ENCODE measurements at places on chromosomes 3 and 15.
A peak's percentile ranks its signal among the peaks of the same experiment; 100 is the strongest.

DNA sequence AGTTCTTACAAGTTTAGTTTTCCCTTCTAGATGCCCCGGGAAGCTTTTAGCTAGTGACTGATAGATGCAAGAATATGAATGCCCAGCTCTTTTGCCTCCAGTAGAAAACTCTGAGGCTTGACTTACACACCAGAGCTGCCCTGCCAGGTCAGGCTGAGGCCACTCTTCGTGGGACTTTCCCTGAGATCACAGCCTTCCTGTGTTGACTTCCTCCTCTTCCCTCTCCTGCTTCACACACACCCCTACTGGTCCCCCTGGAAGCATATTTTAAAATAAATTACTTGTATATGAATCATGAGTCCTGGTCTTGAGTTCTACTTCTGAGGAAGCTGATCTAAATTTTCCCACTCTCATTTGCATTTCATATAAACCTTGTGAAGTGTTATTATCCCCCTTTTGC is 413.7 kb downstream of the PDCD6IP start:
- DNase-seq: no peak

DNA sequence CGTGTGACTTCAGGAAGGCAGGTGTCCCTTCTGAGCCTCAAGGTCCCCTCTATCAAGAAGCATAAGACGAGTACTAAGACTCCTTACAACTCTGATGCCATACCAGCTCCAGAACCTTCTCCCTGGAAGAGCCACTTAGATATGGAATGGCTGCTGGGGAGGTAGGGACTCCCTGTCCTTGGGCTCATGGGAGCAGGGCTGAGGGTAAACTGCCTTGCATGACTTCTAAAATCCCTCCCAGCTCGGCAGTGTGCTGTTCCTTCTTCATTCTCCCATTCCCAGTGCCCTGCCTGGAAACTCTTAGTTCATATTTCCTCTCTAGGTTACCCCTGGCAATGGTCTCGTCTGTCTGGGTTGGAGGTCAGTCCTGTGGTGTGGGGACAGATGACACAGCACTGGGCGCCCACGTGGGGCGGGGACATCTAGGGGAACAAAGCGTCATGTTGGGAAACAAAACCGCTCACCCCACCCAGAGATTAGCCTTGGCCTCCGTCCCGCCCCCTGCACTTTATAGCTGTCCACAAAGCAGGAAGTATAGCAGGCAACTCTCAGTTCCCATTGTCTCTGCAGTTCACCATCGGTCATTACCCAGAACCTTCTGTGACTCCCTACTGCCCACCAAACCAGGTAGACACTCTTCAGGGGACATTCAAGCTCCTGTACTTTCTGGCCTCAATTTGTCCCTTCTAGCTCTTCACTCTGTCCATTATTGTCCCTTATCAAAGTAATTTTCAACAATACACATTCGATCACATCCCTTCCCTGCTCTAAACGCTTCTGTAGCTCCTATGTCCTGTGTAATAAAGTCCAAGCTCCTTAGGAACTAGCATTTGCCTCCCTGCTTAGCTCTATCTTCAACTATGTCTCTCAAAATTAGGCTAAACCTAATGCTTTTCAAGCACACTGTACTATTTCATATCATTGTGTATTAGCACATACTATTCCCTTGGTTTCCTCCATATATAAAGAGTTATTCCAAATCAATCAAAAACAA is 73.8 kb downstream of the IQSEC1 start:
- DNase-seq: no peak

- DNase-seq: no peak
Measured at GRCh38 chr3:157297328-157297915, 137.5 kb upstream of the CCNL1 start.

DNA sequence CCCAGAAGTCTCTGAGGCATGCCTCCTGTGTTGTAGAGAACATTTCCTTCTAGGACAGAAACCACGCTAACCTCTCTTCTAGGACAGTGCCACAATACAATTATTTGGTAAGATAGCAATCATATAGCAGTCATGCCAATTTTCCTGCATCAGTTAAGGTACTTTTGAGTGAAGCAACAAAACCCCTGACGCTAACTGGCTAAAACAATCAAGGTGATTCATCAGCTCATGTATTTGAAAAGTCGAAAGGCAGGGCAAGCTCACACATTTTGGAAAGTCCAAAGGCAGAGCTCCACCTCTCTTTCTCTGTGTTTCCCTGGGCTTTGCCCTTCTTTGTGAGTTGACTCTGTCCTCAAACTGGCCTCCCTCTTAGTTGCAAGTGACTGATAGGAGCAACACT is 10.1 kb downstream of the TERC start:
- no peak for DNase-seq

DNA sequence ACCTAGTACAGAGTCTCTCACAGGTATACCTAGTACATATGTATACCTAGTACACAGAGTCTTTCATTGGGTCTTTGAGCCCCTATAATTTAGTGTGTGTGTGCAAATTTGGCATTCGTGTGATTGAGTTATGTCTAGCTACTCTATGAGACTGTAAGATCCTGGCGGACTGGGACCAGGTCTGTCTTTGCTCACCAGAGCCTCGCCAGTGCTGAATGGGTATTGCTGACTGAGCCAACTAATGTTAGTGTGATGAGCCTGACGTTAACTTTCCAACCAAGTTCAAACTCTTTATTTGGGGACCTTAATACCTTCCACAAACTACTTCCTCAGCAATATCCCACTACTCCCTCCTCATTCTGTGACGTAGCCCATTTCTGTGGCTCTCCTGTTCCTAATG is 35.6 kb downstream of the SETMAR start:
- DNase-seq: no peak

DNA sequence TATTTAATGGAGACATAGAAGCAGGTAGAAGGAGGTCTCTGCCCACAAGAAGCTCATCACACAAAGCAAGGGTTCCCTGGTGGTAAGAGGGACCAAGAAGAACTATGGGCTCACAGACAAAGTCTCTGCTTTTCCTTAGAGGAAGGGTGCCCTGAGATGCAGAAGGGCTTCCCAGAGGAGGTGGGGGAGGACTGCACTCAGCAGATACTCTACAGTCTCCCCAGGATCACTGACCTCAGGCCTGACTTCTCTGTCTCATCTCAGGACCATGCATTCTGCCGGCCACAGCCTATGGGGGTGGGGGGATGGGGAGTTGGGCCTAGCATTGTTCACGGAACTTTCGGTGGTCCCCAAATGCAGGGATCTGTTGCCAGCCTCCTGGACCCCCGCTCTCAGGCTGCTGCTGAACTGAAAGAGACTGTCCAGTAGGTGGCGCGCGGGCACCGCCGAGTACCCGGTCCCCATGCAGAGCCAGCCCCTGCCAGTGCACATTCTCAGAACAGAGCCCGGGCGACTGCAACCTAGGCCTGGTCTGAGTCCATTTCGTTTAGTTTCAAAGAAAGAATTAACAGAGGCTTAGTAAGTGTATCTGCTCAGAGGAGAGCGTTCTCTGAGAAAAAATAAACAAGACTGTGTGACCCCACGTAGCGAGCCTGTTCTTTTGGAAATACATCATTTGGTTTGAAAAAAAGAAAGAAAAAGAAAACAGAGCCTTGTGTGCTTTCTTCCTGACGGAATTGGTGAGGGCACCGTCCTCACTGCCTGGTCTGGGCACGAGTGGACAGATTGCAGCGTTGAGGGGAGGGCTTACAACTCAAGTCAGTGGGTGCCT is 74.1 kb downstream of the LRTM1 start:
- DNase-seq: peak; percentile 14

DNA sequence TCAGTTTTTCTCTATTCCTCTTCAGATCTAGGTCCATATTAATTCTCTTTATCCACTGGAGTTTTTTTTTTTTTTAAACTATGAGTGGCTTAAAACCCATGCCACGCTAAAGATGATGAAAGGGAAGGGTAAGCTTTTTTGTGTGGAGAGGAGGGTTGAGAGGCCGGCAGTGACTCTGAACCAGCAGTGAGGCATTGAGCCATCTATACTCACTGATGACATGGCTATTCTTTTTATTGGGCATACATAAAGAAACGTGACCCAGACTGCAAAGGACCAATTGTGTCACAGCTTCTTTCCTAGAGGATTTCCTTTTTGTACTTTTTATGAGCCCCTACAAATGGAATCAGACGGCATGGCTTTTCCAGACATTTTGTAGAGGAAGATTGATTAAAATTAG is 662.2 kb downstream of the AGBL1 start:
- no peak for DNase-seq

DNA sequence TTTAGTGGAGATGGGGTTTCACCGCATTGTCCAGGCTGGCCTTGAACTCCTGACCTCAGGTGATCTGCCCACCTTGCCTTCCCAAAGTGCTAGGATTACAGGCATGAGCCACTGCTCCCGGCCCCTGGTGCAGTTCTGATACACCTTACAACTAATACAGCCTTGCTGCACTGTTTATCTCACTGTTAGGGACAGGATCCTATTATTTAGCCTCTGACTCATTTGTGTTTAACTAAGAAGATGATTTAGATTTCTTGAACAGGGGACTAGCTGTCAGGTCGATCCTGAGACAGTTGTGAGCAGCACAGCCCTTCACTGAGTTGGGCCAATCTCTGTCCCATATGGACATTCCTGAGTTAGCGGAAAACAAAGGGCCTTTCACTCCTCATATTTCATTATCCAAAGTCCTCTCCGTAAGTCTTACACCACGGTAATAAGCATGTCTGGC is 19.2 kb downstream of the GYG1 start:
- DNase-seq: no peak

- no peak for DNase-seq
Measured at GRCh38 chr3:116445311-116445841, at the start of gene LSAMP. Gene LSAMP, minus strand, starts transcription at chr3:116445487.

- no peak for DNase-seq
Measured at GRCh38 chr15:99433026-99433756, 132.6 kb upstream of the MEF2A start.

DNA sequence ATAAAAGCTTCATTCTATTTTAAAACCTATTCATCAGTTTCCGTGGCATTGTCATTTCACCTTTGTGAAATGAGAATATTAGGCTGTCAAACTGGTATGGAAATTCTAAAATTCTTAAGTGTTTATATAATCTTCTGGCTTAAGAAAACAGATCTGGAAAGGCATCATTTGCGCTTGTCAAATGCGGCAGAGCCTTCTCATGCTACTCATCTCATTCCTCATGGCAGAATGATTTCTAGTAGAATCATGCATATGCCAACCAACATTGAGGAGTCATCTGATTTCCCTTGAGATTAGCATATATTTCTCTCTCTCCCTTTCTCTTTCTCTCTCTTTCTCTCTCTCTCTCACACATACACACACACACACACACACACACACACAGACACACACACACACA is 48.8 kb downstream of the STRIT1 start:
- DNase-seq: no peak

GRCh38 chr3:23969393-23969792 is 24.3 kb downstream of the NR1D2 start:
- DNase-seq: no peak
